AG04450 (cell line): ENCODE measurements at places on chromosomes 2 and 18.

- DNase-seq = no peak
Observed at GRCh38 chr2:37897511-37897910, 27.6 kb upstream of the RMDN2 start.

DNA sequence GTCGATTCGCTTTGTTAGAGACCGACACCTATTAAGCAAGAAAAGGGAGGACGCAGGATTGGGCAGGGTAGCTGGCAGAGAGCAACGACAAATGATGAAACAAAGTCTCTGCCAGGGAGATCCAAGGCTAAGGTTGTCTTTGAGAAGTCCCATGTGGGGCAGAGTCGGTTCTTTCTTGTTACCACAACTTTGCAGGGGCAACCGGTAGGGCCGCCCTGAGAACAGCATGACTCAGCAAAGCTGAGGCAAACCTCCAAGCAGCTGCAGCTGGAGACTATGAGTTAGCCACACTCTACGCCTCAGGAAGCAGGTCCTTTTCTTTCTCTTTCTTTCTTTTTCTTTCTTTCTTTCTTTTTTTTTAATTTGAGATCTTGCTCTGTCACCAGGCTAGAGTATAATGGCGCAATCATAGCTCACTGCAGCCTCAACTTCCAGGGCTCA, 452.3 kb upstream of the ID2 start:
- peak; percentile 53 for DNase-seq

GRCh38 chr2:317501-318424, 29.9 kb upstream of the ALKAL2 start:
- DNase-seq = no peak

GRCh38 chr2:167963899-167964649, 283.3 kb downstream of the STK39 start:
- no peak for DNase-seq

- DNase-seq = no peak
Observed at GRCh38 chr18:3593381-3593903, 143.5 kb downstream of the TGIF1 start.

- no peak for DNase-seq
Observed at GRCh38 chr18:80161781-80162417, 52.8 kb downstream of the ADNP2 start.

DNA sequence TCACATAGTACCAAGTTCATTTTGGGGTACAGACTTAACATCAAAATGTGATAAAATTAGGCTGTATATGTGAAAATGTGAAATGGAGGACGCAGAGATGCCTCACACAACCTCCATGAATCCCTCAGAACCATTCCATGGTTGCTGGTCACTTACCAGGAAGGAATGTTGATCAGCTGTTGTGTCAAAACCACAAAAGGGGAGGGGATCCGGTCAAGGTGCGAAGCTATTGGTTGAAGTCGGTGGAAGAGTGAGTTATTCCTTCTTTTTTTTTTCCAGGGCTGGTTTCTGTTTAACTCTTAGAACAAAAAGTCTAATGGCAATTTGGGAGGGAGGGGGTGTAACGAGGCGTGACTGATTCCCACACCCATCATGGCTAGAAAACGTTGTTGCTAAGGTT, 32.3 kb upstream of the REG3A start:
- no peak for DNase-seq

GRCh38 chr2:18987016-18987415, 371.4 kb downstream of the OSR1 start:
- no peak for DNase-seq

- DNase-seq = no peak
Observed at GRCh38 chr2:27884601-27885000, 5.6 kb downstream of the RBKS start.

DNA sequence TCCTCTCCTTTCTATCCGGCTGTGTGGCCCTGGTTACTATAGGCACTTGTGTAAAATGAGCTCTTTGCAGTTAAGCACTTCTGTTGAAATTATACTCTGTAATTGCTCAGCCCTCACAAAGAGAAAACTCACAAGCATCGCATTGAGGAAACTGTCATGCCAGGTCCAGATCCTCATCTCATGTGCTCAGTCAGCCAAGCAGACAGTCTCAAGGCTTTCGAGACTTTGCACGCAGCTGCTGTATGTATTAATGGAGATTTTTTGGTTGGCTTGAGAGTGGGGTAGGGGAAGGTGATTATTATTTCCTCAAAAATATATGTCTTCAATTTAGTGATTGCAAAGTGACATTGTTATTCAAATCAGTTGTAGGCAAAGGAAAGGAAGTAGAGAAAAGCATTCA, 33.0 kb upstream of the PHLPP1 start:
- no peak for DNase-seq

GRCh38 chr2:226211439-226211838, 588.2 kb downstream of the IRS1 start:
- peak; percentile 32 for DNase-seq

DNA sequence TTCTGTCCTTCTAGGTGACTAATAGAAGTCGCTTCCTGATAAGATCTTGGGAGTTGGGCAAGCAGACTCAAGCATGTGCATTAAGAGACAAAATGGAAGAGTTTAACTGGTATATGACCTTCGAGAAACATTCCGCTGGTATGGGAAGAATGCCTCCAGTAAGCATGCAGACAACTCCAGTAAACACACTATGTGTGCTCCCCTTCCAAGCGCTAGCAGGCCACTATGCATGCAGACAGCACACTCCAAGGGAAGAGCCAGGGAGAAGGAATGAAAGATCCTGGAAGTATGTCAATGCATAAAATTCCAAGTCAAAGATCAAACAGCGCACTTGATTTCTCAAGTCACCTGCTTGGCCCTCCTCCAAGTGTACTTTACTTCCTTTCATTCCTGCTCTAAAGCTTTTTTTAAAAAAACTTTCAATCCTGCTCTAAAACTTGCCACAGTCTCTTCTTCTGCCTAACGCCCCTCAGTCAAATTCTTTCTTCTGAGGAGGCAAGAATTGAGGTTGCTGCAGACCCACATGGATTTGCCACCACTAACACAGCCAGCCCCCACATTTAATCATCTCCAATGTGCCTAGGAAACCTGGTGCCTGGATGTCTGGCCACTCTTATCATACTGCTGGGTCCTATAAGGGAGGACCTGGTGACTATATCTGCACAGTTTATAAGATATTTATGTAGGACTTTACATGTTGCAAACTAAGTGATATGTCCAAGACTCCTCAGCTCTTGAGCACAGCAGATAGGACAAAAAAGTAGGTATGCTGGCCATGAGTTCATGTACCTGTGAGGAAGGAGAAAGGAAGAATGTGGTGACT, 239.8 kb downstream of the PDE11A start:
- no peak for DNase-seq

DNA sequence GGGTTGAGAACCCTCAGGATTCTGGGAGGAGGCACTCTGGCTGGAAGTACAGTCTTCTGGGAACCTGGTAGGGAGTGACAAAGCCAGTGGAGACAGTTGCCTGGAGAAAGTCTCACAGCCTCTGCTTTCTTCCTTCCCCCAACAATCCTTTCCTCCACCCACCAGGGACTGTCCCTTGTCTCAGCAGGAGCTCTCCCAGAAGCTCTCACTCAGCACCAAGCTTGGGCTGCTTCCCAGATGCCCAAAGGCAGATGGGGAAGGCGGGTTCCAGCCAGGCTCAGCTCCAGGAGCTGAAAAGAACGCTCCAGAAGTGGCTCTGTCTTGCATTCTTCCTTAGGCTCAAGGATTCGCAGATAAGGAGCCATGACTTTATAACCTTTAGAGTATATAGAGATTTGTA, 7.6 kb upstream of the NAGK start:
- DNase-seq = no peak

- DNase-seq = no peak
Observed at GRCh38 chr2:122980671-122981070, 1044.4 kb upstream of the CNTNAP5 start.

- no peak for DNase-seq
Observed at GRCh38 chr2:157441072-157441454, 2.8 kb downstream of the CYTIP start.

DNA sequence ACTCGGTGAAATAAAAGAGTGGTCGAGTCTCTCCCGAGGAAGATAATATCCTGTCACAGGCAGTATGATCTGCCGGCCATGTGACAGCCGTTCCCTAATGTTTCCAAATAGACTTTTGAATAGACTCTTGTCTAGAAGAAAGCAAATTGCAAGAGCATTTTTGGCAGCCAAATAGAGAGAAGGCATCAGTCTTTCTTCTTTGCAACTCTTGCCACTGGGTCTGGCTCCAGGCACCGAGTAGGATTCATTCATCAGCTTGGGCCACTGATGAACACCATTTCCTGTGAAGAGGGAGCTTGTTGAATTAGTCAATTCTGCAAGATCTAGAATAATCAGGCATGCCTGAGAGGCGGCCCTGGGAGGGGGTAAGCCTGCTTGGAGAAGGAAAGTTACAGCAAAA, 165.6 kb downstream of the KLHL29 start:
- no peak for DNase-seq

DNA sequence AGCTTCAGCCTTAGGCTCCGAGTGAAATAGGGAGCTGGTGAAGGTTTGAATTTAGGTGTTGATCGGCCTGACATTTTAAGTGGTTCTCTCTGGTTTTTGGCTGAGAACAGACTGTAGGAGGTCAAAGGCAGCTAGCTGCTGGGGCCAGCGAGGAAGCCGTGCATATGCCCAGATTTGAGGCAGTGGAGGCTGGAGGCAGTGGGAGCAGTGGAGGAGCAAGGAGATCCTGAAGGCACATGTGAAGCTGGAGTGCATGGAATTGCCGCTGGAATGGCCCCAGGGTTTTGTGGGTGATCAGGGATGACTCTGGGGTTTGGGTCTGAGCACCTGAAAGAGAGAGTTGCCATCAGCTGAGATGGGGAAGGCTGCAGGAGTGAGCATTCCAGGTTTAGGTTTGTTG, 25.1 kb downstream of the STEAP3 start:
- DNase-seq = no peak

DNA sequence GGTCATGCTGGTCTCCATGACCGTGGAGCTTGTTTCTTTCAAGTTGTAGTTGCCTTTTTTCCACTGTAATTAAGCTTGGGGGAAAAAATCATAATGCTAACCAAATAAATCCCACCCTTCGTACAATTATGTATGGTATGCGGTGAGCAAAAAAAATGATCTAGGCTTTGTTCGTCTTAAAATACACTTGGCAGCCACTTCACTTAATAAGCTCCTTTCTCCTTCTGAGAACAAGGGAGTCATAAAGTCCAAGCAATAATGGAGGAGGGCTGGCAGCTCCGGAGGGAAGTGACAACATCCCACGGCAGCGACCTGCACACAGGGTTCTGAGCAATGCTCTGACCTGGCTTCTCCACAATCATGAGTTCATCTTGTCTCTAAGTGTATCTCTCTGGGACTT, 91.2 kb upstream of the KLHL29 start:
- DNase-seq = no peak

- DNase-seq = no peak
Observed at GRCh38 chr18:29160170-29160569, 983.2 kb upstream of the CDH2 start.
